ENCODE measurements at places on chromosomes 16 and 17.

DNA sequence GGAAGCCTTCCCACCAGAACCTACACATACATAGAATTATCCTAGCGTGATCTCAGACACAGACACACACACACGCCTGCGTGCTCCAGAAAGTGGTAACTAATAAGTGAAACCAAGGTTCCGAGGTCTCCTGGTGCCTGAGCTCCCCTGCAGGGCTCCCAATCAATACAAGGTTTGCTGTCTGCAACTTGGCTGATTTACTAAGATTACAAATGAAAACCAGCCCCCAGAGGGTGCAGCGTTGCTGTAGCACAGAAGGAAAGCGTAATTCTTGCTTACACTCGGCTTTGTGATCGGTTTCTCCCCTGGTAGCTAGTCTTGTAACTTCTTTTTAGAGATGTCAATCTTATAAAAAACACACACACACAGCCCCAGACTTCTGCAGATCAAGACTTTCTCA is 334.1 kb upstream of the XYLT1 start:
- no peak for DNase-seq

DNA sequence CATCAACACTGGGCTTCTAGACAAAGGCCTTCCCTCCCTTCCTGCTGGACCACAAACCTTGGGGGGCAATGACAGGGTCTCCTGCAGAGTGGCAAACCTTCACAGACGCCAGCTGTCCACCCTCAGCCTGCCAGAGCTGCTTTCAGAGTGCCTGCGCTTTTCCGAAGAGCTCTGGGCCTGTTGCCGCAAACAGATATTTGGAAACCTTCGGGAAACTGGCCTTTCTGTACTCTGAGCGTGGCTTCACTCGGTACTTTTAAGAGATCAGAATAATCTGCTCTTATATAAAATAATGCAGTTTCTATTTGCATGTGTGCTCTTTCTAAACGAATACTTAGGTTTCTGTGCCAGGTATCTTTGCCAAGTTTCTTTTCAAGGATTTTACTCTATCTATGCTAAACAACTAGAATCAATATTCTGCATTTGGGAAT is 152.1 kb upstream of the CHMP6 start:
- DNase-seq: no peak

GRCh38 chr17:74612046-74612445 is 11.5 kb downstream of the CD300E start:
- DNase-seq: no peak

GRCh38 chr16:11979013-11979672 is 2.6 kb downstream of the SNX29 start:
- DNase-seq: no peak

All from astrocyte of the spinal cord (primary cell).